ENCODE measurements at places on chromosomes 5 and 9.

DNA sequence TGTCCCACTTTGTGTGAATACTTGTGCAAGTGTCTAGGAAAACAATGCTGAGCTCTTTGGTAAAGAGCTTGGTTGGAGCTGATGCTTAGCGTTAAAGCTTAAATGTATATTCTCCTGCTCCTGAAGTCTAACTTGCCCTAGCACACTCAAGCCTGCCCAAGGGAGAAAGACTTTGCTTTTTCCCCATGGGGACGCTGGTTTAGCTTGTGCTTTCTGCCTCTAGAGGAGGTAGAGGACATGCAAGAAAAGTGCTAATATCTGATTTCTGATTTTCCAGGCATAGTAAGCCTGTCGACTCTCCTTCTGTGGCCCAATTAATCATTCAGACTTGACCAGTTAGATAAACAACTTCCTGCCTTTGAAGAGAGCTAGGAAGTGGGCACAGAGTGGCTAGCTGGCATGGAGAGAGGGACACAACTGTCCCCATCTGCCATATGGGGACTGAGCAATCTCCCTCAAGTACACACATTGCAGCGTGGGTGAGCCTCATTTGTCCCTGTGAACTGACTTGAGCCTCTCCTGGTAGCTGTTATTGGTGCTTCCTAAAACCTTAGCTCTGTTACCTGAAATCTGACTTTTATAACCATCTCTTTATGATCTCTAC is 348.4 kb downstream of the BRINP1 start:
- no peak for DNase-seq

- DNase-seq = no peak
Observed at GRCh38 chr9:116572095-116572748, 114.9 kb upstream of the TRIM32 start.

- no peak for DNase-seq
Observed at GRCh38 chr9:128651798-128652197, 4.8 kb downstream of the DYNC2I2 start.

DNA sequence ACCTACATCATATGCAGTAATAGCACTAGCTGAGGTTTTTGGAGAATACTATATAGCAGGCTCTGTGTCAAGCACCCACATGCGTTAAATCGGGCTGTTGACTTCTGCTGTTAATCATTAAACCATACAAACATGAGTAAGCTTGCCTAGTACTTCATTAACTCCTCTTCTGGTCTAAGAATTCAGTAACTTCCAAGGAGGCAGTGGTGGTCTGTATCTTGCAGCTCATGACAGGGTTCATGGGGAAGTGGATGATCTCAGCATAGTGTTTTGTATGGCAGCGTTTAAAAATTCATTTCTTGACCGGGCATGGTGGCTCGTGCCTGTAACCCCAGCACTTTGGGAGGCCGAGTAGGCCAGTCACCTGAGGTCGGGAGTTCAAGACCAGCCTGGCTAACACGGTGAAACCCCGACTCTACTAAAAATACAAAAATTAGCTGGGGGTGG is at the start of gene HAVCR1:
Gene HAVCR1 (minus strand): TSS at position 24 of the 447 bp plus-strand sequence. CDS start 1,173 bp downstream, outside the sequence.
- DNase-seq = no peak

GRCh38 chr9:104386425-104387069 is 117.5 kb upstream of the OR13F1 start:
- DNase-seq = no peak

- no peak for DNase-seq
Observed at GRCh38 chr5:54222336-54222735, 88.0 kb downstream of the ARL15 start.

DNA sequence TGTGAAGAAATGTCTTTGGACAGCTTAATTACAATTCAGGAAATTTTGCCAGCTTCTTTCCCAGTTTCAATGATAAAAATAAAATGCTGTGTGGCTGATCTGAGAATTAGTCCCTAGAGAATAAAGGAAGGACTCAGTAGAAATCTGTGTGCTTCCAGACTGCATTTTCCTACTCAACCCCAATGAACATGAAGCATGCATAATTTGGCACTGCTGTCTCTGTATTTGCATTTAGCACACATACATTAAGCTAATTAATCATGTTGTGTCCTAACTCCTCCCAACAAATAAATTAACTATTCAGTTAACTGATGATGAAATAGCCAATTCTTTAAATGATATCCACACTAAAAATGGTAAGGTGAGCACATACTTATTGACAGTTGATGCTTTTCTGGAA is 380.0 kb upstream of the RORB start:
- DNase-seq = no peak

- no peak for DNase-seq
Observed at GRCh38 chr9:91208419-91208745, 153.3 kb downstream of the AUH start.

DNA sequence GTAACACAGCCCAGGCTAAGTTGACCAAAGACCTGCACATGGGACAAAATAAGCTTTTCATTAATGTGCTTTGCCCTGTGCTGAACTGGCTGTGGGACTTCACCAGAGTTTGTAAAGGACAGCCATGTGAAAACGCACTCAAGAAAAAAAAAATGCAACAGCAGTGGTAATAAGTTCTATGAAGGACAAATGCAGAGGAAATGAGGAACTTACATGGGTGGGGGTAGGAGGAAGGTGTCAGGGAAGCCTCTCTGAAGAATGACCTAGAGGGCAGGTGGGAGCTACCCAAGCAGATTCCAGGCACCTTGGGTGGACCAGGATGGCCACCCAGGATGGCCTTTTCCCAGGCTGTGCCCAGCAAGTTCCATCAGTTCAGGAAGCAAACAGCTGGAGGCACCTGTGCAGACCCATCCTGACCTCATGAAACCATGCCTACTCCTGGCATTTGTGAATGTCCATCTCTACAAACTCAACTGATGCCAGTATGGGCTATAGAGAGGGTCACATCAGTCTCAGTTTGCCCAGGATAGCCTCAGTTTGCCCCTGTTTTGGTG is 6.7 kb upstream of the PHF2 start:
- DNase-seq = no peak

GRCh38 chr5:148445578-148445977 is 61.8 kb downstream of the FBXO38 start:
- no peak for DNase-seq

GRCh38 chr5:170388818-170389549 is at the start of gene KCNMB1:
KCNMB1 (minus strand) TSS chr5:170389367; CDS start chr5:170385447, 3,920 bp downstream.
- DNase-seq = no peak

DNA sequence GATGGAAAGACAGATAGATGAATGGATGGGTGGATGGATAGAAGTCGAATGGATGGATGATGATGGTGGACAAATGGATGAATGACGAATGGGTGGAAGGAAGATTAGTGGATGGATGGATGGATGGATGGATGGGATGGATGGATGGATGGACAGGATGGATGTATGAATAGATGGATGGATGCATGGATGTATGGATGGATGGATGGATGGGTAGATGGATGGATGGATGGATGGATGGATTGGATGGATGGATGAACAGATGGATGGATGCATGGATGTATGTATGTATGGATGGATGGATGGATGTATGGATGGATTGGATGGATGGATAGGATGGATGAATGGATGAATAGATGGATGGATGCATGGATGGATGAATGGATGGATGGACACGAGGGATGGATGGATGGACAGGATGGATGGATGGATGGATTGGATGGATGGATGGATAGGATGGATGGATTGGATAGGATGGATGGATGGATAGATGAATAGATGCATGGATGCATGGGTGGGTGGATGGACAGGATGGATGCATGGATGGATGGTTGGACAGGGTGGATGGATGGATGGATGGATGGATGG is 52.4 kb downstream of the DUSP1 start:
- DNase-seq = no peak
